GM18507 (cell line): ENCODE measurements at places on chromosomes 12 and 14.

DNA sequence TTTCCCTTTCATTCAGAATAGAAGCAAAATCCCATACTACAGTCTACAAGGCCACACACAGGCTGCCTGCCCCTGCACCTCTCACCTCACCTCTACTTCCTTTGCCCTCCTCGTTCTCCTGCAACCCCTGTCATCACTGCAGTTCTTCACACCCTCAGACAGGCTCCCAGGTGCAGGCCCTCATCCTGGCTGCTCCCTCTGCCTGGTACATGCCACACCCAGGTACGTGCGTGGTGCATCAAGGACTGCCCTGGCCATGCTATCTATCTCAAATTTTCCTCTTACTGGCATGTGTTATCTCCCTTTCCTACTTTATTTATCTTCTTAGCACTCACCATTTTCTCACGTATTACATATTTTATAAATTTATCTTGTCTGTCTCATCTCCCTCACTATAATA lies 24.3 kb downstream of the TM7SF3 start:
- DNase-seq: no peak

- DNase-seq: no peak
Observed at GRCh38 chr12:113077859-113078255, 21.3 kb downstream of the DTX1 start.

DNA sequence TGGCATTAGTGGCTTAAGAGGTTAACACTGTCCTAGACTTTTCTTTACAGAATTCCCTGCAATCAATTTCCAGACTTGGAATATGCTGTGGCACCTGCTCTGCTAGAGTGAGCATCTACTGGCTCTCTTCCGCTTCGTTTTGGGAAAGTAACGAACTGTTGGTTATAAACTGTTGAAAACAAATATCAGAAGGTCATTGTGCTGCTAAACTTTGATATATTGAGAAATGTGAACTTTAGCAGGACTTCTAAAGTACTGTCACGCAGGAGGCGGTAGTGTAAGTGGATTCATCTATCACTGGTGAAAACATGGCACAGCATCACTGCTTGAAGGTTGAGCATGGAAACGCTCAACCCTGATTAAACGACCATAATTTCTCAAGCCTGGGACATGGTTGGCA lies 348.9 kb downstream of the FLRT2 start:
- no peak for DNase-seq

DNA sequence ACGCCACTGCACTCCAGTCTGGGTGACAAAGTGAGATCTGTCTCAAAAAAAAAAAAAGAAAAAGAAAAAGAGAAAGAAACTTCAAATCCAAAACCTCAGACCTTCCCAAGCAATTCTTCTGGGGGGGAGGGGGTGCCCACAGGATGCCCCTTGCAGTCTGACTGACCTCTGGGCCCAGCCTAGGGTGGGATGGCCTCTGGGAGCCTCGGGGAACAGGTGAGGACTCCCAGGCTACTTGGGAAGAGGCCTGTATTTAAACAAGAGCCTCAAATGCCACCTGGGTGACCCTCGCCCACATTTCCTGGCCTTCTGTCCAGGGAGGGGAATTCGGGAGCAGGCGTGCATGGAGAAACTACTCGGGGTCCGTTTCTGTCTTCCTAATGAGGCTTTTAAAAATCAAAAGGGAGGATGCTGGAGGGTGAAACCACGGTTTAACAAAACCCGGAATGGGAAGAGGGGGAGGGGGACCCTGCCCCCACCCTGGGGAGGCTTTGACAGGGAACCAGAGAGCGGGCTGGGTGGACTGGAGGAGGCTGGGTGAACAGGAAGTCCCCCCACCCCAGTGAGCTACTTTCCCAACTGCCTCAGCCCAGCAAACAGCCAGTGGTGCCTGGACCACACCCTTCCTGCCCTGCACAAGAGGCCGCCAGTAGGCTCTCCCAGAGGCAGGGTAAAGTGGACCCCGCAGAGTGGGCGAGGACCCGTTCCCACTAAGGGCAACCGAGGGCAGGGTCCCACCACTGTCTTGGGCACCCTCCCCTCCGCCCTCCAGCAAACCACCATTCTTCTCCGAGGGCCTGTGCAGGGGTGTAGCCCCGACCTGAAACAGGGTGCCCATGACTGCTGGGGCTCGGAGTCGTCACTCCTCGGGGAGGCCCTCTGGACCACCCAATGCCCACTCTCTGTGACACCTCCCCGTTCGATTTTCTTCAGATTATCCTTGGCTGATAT lies 1.5 kb upstream of the FBRSL1 start:
- DNase-seq: no peak

DNA sequence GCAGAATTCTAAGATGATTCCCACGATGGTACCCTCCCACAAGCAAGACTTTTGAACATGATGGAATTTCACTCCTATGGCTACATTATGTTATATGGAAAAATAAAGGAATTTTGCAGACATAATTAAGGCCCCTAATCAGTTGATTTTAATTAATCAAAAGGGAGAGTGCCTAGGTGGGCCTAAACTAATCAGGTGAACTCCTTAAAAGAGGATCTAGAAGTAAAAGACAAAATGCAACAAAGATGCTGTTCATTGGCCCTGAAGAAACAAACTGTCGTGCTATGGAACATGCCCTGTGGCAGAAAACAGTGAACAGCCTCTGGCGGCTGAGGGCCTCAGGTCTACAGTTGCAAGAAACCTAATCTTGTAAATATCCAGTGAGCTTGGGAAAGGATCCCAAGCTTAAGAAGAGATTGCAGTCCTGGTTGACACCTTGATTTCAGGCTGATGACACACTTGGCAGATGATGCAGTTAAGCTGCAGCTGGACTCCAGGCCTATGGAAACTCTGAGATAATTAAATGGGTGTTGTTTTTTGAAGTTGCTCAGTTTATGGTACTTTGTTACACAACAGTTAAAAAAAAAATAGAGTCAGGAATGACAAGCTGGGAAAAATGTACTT lies 13.8 kb downstream of the TMCC3 start:
- no peak for DNase-seq

GRCh38 chr14:52314595-52315354 lies 663 bp downstream of the PTGER2 start:
- DNase-seq: no peak

DNA sequence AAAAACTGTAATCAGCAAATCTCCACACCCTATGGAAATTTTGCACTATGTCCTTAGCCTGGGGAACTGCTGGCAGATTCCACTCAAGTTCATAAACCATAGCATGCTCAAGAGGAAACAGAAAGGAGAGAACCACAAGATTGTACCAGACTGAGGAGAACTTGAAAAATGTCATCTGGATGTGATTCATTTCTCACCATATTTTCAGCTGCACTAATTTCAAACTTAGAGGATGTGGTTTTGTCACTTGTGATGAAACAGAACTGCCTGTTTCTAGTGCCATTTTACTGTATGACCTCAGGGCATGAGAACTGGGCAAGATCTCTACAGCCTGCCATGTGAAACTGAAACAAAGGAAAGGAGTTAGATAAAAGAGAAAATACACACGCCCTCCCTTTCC lies 1493.1 kb upstream of the FLRT2 start:
- no peak for DNase-seq

GRCh38 chr14:72921396-72921795 lies 4.9 kb upstream of the DCAF4 start:
- no peak for DNase-seq

- no peak for DNase-seq
Observed at GRCh38 chr12:131830914-131831571, 2.9 kb downstream of the MMP17 start.

DNA sequence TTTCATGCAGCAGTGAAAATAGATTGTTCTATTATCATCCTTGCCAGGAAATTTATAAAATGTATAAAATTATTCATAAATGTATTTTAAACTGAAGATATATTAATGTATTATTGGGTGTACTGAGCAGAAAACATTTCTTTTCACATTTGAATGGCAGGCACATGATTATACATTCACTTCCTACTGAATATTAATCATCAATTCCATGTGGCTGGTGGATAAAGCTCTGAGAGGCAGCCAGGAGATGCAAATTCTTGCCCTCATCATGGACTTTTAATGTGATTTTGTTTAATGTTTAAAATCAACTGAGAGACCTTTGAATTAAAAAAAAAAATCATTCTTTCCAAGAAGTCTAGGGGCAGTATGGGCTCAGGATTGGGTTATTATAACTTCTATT lies 40.8 kb downstream of the ANO6 start:
- DNase-seq: no peak

DNA sequence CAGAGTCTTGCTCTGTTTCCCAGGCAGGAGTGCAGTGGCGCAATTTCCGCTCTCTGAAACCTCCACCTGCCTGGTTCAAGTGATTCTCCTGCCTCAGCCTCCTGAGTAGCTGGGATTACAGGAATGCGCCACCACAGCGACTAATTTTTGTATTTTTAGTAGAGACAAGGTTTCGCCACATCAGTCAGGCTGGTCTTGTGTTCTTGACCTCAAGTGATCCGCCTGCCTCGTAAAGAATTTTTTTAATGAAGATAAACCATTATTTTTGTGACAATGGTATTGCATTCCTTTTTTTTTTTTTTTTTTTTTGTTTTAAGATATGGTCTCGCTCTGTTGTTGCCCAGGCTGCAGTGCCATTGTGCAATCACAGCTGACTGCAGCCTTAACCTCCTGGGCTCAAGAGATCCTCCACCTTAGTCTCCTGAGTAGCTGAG lies 25.8 kb downstream of the ACVR1B start:
- no peak for DNase-seq

- no peak for DNase-seq
Observed at GRCh38 chr12:55942055-55942454, 11.1 kb downstream of the DGKA start.

DNA sequence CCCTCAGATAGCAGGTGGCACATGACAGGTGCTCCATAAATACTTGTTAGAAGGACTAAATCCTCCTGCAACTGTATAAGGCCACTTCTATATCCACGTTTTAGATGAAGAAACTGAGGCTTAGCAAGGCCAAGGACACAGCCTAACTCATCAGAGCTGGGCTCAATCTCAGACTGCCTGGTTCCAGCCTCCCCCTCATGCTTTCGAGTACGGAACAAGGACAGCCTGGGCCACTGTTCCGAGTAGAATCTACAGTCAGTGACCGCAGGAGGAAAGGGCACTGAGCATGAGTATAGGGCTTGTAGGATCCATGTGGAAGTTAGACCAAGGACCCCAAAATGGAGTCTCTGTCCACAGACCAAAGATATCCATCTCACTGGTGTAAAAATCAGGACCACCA lies 84.6 kb downstream of the NT5DC3 start:
- no peak for DNase-seq

GRCh38 chr12:92034858-92035401 lies 110.7 kb downstream of the BTG1 start:
- no peak for DNase-seq

- no peak for DNase-seq
Observed at GRCh38 chr12:108709697-108710096, 21.6 kb downstream of the CORO1C start.

DNA sequence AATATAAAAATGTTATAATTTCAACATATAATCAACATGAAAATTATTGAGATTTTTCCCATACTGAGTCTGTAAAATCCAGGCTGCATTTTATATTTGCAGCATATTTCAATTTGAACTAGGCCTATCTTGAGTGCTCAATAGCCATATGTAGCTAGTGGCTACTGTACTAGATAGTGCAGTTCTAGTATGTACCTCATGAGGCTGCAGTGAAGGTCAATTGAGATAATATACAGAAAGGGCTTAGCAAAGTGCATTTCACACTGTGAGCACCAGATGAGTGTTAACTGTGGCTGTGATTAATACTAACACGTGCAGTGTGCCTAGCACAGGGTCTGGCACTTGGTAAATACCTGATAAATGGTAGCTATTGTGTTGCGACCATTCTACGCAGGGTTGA lies 5.4 kb upstream of the SLC22A17 start:
- no peak for DNase-seq

DNA sequence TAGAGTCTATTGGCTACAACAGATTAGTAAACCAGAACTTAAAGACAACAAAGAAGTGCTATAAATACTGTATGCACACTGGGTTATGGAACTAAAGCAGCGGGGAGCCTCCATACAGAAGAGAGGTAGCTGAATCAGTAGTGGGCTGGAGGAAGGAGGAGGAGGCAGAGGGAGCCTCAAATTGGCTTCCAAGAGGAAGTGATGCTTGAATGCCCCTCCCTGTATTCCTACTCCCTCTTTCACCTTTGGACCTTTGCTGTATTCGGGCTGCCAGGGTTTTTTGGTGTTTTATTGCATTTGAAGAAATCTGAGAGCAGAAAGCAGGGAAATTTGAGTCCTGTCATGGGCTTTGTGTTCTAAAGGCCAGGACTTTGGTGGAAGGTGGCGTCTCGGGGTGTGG lies 104.0 kb upstream of the PTPRB start:
- DNase-seq: no peak

GRCh38 chr12:100926669-100927248 lies 132.2 kb downstream of the ANO4 start:
- DNase-seq: no peak

- no peak for DNase-seq
Observed at GRCh38 chr12:68573406-68573805, 37.3 kb upstream of the RAP1B start.

- no peak for DNase-seq
Observed at GRCh38 chr14:99062772-99063418, 209.1 kb downstream of the BCL11B start.

DNA sequence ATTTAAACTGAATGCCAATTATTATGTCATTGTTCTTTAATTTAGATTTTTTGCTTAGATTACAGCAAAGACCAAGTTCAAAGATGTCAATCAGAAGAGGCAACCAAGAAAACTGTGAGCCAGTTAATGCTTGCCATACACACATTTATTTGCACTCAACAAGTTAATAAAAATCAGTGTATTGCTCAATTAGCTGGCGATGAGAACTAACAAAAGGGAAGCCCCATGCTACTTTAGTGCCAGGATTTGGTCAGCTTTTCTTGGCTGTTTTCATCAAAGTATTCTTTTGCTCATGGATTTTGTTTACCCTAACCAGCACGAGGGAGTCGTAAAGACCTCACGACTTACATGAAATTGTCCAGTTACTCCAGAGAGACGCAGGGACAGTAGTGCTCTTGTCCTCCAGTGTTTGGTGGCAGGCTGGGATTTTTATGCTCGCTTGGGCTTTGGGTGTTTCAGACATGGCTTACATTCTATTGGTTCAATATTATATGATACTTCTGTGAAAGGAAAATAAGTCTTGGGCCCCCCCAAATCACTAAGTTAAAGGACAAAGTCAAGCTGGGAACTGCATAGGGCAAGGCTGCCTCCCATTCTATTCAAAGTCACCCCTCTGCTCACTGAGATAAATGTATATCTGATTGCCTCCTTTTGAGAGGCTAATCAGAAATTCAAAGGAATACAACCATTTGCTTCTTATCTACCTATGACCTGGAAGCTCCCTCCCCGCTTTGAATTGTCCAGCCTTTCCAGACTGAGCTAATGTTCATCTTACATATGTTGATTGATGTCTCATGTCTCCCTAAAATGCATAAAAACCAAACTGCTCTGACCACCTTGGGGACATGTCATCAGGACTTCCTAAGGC lies 7.4 kb upstream of the B4GALNT1 start:
- no peak for DNase-seq

DNA sequence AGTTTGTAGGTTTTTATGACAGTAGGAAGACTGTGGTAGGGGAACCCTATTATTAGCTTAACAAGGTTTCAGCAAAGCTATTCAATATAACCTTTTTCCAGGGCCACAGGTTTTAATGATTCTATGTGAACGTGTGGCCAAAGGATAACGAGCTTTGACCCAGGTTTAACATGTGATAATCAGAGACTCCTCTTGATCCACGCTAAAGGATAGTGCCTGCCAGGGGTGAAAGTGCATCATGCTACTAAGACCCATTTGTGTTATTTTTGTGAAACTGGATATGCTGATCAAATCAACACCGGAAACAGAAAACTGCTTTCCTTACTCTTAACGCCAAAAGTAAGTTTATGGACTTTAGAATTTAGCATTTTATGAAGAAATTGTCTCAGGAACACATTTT lies 909 bp upstream of the TAOK3 start:
- DNase-seq: no peak
